ENCODE measurements at places on chromosomes 1 and 21. TPM values are rescaled to one million over a fixed set of nuclear protein-coding genes. Genes with fewer than 3 reads are reported as not detected.

LCE1B gene
- not detected for polyA plus RNA-seq

GBP6 gene
- polyA plus RNA-seq: not detected

FNBP1L gene
- 23.3 TPM for polyA plus RNA-seq

SLC16A4 gene
- polyA plus RNA-seq: 6.3 TPM

CDK18 gene
- 0.17 TPM for polyA plus RNA-seq

PTGS2 gene
- polyA plus RNA-seq: 84.6 TPM

GPR61 gene
- not detected for polyA plus RNA-seq

CCDC18 gene
- polyA plus RNA-seq: 2.2 TPM

TACSTD2 gene
- polyA plus RNA-seq: 61.5 TPM

CLDN19 gene
- polyA plus RNA-seq: not detected

IFNAR1 gene
- polyA plus RNA-seq: 16.2 TPM

DCST2 gene
- polyA plus RNA-seq: 0.29 TPM

LRRC8B gene
- 15.8 TPM for polyA plus RNA-seq

EIF2D gene
- polyA plus RNA-seq: 54.1 TPM

TRIM67 gene
- not detected for polyA plus RNA-seq

DLGAP3 gene
- 0.03 TPM for polyA plus RNA-seq

LRRC38 gene
- polyA plus RNA-seq: not detected

CELF3 gene
- polyA plus RNA-seq: not detected

DEDD gene
- 81.8 TPM for polyA plus RNA-seq

CR1L gene
- not detected for polyA plus RNA-seq

AGT gene
- not detected for polyA plus RNA-seq

WDR64 gene
- not detected for polyA plus RNA-seq

CTNNBIP1 gene
- polyA plus RNA-seq: 26.6 TPM

KLF18 gene
- polyA plus RNA-seq: not detected

All from endothelial cell of umbilical vein (primary cell).